T-helper 2 cell (primary cell): ENCODE measurements at places on chromosomes 2 and 18.

GRCh38 chr2:37973615-37974353 lies 48.7 kb downstream of the RMDN2 start:
- no peak for DNase-seq

DNA sequence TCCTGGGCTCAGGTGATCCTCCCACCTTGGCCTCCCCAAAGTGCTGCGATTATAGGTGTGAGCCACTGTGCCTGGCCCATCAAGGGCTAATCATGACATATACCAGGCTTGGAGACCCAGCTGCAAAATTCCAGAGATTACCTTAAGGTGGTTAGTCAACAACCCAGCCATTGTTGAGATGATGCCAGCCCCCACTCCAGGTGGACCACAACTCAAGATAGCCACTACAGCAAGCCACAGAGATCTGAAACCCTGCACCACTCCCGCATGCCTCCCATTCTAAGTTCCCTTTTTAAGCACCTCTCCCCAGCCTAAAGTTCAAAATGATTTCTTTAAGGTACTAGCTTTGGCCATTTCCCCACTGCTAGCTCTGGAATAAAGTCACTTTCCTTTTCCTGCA lies 4.6 kb upstream of the CLK1 start:
- no peak for DNase-seq

- no peak for DNase-seq
Measured at GRCh38 chr2:69939722-69940121, 21.7 kb downstream of the ASPRV1 start.

- no peak for DNase-seq
Measured at GRCh38 chr2:231800493-231801091, 14.3 kb downstream of the COPS7B start.

- no peak for DNase-seq
Measured at GRCh38 chr18:568731-569130, 11.4 kb upstream of the CETN1 start.

DNA sequence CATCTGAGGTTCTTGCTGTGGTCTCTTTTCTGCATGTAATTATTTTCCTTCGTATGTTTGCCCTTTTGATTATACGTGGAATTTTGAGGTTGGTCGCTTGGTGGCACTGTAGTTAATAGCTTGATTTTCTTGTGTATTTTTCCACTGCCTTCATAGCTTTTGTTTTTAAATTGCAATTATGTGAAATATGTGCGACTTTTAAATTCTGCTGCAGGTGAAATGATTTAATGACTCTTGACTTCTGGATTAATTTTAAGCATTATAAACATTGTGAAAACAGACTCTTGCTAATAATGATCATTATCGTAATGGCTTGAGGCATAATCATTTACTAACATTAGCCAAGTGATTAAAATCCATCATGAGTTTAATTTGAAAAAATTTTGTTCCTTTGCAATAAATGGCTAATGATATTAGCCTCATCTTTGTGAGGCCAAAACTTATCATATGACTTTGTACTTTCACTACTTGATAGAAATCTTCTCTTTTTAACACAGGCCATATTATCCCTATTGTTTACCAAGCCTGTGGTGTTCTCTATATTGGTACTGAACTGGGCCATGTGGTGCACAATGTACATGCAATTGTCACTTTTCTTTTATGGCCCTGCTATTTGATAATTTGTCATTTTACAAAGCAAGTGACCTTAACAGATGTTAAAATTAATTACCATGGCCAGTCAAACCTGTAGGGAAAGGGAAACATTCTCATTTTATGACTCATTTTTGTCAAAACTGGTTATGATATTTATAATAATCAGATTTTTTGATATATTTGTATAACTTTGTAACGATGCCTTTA lies 62.8 kb upstream of the NEUROD1 start:
- no peak for DNase-seq
